ENCODE measurements at places on chromosomes 5 and 9.

DNA sequence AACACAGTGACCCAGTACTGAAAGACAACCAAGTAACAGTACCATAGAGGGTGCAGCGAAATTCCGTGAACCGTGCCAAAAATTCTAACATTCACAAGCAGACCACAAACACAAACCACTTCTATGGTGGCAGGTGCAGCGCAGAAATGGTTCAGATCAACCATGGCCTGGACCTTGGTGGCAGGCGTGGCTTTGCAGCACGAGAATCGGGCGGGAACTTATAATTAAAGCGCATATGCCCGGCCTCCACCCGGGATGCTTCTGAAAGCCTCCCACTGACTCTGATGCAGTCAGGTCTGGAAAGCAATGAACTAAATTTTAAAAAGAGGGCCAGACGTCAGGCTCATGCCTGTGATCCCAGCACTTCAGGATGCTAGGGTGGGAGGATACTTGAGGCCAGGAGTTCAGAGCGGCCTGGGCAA is 68.0 kb upstream of the TBC1D9B start:
- no peak for DNase-seq

DNA sequence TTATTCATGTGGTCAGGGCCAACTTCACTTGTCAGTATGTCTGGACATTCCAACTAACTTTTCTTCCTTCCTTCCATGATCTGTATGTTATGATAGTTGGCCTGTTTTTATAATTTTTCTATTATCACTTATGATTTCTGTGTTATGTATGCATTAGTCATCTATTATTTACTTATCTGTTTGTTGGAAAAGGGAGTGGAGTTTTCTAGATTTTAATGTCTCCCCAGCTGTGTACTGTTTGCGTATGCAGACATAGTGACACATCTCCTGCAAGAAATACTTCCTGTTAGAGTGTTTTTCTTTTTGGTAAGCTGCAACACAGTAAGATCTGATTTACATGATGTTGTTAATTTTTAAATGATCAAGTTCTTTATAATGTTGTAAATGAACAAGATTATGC is 8.7 kb upstream of the INSYN2B start:
- no peak for DNase-seq

DNA sequence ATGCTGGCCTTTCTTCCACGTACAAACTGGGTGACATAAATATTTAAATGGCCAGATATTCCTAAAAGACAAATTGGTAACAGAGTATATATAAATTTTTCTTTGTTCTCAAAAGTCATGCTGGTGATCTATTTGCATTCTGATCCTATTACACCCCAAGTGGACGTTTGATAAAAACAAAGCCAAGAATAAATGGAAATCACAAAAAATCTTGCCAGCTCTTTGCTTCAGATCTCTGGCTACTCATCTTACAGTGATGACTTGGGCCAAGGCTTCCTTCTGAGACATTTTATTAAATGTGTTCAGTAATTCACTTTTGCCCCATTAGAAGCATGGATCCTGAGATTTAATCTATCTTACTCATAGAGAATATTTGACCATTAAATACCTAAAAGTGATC is 444.3 kb upstream of the PIK3R1 start:
- DNase-seq: no peak

DNA sequence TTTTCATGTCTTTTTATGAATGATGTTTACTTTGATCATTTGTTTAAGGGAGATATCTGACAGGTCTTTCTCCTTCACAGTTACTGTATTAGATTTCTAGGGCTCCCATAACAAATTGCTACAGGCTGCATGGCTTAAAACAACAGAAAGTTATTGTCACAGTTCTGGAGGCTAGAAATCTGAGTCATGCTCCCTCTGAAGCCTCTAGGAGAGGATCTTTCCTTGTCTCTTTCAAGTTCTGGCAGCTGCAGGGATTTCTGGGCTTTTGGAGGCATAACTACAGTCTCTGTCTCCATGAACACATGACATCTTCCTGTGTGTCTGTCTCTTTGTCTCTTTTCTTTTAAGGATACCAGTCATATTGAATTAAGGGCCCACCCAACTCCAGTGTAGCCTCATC is 557.3 kb upstream of the SEMA6A start:
- no peak for DNase-seq

DNA sequence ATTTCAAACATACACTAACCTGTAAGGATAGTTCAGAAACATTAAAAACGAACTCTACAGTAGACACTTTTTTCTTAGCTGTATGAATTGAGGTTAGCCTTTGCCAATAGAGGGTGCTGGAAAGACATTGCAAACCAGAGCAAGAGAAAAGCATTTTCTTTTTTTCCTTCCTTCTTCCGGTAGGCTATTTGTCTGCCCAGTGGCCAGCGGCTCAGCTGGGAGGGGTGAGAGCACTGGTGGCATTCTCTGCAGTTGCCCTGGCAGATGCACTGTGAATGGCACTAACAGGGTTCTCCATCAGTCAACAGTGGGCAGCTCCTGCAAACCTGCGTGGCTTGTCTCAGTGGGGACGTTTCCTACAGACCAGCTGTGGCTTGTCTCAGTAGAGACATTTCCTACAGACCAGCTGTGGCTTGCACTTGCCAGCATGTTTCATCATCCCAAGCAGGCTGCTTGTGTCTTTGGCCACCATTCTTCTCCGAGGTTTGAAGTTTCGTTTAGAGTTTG is 984.5 kb upstream of the CDH18 start:
- no peak for DNase-seq

GRCh38 chr5:75365740-75366139 is 28.7 kb downstream of the HMGCR start:
- no peak for DNase-seq

- DNase-seq: no peak
These were observed 669 bp upstream of the AMBP start for GRCh38 chr9:114078781-114079156.

- no peak for DNase-seq
These were observed 63.4 kb downstream of the ANGPTL2 start for GRCh38 chr9:127059030-127059429.

- no peak for DNase-seq
These were observed 14.9 kb downstream of the SEMA6A start for GRCh38 chr5:116559673-116560164.

GRCh38 chr9:27610622-27611021 is 37.3 kb upstream of the C9orf72 start:
- DNase-seq: no peak

All from skin of body (tissue), 3 donors.